Retina (tissue), 1 donor: ENCODE measurements at places on chromosomes 1 and 21.

DNA sequence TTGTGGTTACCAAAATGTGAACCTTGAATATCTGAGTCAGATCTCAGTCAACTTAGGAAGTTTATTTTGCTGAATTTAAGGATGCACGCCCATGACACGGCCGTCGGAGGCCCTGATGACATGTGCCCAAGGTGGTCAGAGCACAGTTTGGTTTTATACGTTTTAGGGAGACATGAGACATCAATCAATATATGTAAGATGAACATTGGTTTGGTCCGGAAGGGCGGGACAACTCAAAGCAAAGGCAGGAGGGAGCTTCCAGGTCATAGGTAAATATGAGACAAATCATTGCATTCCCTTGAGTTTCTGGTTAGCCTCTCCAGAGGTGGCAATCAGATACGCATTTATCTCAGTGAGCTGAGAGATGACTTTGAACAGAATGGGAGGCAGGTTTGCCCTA, 1.0 kb upstream of the PRMT2 start:
- DNase-seq = no peak

DNA sequence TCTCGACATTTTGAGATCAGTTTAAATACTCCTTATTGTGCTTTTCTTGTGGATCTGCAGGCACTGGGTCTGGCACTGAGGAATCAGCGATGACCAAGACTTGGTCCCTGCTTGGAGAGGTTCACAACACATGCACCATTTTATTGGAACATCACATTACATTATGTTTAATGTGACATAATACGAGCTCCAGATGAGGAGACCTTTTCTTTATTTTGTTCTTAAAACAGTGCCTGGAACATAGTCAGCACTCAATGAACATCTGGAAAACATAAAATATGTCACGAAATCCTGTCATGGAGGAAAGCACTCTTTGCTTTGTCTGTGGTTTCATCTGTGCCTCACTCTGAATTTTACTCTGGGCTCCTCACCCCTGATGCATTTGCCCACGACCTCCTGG, 110.7 kb downstream of the ST6GALNAC3 start:
- DNase-seq = no peak

- no peak for DNase-seq
Observed at GRCh38 chr1:98516306-98516705, 145.2 kb upstream of the SNX7 start.

GRCh38 chr1:66494482-66494881, 39.5 kb upstream of the SGIP1 start:
- DNase-seq = no peak

GRCh38 chr1:193841857-193842256, 655.4 kb upstream of the B3GALT2 start:
- no peak for DNase-seq

DNA sequence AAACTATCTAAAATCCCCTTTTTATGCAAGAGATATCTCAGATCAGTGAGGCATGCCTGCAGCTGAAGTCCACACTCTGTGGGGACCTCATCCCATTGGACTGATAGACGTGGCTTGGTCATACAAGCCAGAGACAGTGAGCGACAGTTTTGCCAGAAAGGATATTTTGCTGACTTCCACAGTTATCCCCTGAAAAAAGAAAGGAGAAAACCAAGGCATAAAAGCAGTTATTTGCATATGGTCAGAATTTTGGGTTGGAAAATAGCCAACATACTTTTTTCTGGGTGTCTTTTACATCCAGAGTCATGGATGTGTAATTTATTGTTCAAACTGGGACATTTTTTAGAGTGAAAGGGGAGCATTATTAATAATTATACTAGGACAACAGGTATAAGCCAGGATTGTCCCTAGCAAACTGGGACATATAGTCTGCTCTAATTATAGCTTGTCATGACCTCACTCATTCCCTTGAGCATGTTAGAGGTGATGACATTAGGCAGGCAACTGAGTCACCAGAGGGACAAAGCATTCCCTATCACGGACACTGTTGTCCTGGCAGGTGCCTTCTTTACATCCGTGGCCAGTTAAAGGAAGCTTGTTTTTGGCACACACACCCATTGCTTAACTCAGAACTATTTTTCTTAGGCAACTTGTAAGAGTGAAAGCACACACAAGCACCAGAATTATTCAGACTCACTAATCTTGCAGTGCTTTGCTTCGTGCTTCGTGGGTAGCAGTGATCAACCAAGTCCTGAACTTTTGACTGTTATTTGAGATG, 65.5 kb downstream of the PRRX1 start:
- DNase-seq = no peak

DNA sequence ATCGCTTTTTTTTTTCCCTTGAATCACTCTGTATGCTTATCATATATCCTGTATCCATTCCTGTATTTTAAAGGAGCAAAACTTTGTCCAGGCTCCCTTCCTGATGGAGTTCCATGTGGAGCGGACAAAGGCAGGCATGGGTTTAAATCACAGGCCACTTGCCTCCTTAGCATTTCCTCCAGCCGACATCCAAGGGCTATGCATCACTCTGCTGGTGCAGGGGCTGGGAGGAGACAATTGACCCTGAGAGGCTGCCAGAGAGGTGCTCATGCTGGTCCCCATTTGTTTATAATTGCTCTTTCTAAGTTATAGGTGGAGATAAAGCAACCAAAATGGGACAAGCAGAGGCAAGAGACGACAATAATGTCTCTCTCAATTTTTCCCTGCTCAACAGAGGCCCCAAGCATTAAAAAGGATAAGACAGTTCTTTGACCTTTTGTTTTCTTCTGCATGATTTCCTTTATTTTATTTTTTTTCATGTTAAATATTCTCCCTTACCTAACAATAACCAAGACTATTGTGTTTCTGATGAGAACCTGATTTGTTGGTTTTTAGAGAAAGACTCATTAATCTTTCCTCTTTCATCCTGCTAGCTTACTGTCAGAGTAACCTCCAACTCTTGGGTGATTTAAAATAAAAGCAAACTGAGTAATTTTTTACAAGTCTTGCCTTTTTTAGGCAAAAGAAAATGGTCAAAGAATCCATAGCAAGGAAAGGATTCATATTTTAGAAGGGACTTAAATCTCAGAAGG, 353.7 kb downstream of the ADGRL2 start:
- DNase-seq = no peak

DNA sequence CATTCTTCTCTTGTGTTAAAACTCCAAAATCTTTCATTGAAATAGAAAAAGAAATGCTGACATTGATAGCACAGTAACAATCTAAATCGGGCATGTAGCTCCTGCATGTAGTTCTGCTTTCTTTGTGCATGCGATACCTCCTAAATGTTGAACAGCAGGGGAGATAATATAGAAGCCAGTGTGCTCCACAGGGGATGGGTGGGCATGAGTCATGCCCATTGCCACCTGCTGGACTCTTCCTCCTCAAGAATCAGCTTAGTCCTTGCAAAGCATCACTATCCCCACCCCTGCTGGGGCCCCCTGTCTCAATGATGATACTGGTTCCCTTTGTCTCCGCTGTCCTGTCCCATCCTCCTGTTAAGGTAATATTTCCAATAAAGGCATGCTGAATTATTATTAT, 203.0 kb downstream of the RWDD3 start:
- no peak for DNase-seq

- no peak for DNase-seq
Observed at GRCh38 chr1:53568540-53568939, 109.3 kb downstream of the DMRTB1 start.

GRCh38 chr1:215402147-215402546, 165.0 kb upstream of the KCTD3 start:
- no peak for DNase-seq
